ENCODE measurements at places on chromosomes 6 and 20. TPM values are rescaled to one million over a fixed set of nuclear protein-coding genes. Genes with fewer than 3 reads are reported as not detected.

The PLN gene
- polyA plus RNA-seq: not detected

The SPATS1 gene
- polyA plus RNA-seq: not detected

The SYNJ2 gene
- 11.1 TPM for polyA plus RNA-seq

The SIRPD gene
- not detected for polyA plus RNA-seq

The BPIFB4 gene
- polyA plus RNA-seq: not detected

The TMEM74B gene
- 0.17 TPM for polyA plus RNA-seq

The TCP11 gene
- not detected for polyA plus RNA-seq

The C6orf141 gene
- 13.8 TPM for polyA plus RNA-seq

The FOXC1 gene
- 1.7 TPM for polyA plus RNA-seq

The TFAP2A gene
- 26.0 TPM for polyA plus RNA-seq

The LY6G6D gene
- not detected for polyA plus RNA-seq

The TBC1D32 gene
- 1.2 TPM for polyA plus RNA-seq

The BHLHE23 gene
- not detected for polyA plus RNA-seq

The IL17F gene
- polyA plus RNA-seq: not detected

The MOG gene
- not detected for polyA plus RNA-seq

The TSPO2 gene
- polyA plus RNA-seq: not detected

The SAYSD1 gene
- polyA plus RNA-seq: 7.2 TPM

The TPX2 gene
- 65.4 TPM for polyA plus RNA-seq

The CRYBG1 gene
- polyA plus RNA-seq: 21.0 TPM

The CALHM5 gene
- 0.10 TPM for polyA plus RNA-seq

The SLC17A3 gene
- polyA plus RNA-seq: not detected

The LST1 gene
- 0.20 TPM for polyA plus RNA-seq

The ILRUN gene
- 45.0 TPM for polyA plus RNA-seq

The ATP6V1G2 gene
- 0.65 TPM for polyA plus RNA-seq

The FAXC gene
- polyA plus RNA-seq: 12.8 TPM

The HLA-DMA gene
- polyA plus RNA-seq: 1.8 TPM

The SHLD1 gene
- polyA plus RNA-seq: 2.6 TPM

The PSORS1C1 gene
- 19.7 TPM for polyA plus RNA-seq

The LRP11 gene
- 15.5 TPM for polyA plus RNA-seq

The MYLK2 gene
- polyA plus RNA-seq: 0.12 TPM

The CLVS2 gene
- polyA plus RNA-seq: not detected

The SEMG1 gene
- polyA plus RNA-seq: not detected

The CST5 gene
- polyA plus RNA-seq: not detected

The SAPCD1 gene
- 2.6 TPM for polyA plus RNA-seq

The MAP7 gene
- 9.1 TPM for polyA plus RNA-seq

The DPPA5 gene
- not detected for polyA plus RNA-seq

The VEGFA gene
- 48.3 TPM for polyA plus RNA-seq

The LAMA5 gene
- 62.3 TPM for polyA plus RNA-seq

The CRISP3 gene
- not detected for polyA plus RNA-seq

The SLC22A7 gene
- polyA plus RNA-seq: not detected

The PPP1R14C gene
- polyA plus RNA-seq: 31.2 TPM

The C6orf58 gene
- 0.16 TPM for polyA plus RNA-seq

The SMOC2 gene
- 0.21 TPM for polyA plus RNA-seq

The STX16 gene
- 20.8 TPM for polyA plus RNA-seq

The NEURL2 gene
- polyA plus RNA-seq: 1.2 TPM

The CRIP3 gene
- 0.25 TPM for polyA plus RNA-seq

The TNNC2 gene
- polyA plus RNA-seq: not detected

The SPTLC3 gene
- polyA plus RNA-seq: 1.7 TPM

The GJA1 gene
- polyA plus RNA-seq: 44.4 TPM

The SLA2 gene
- 0.03 TPM for polyA plus RNA-seq

The OTOR gene
- not detected for polyA plus RNA-seq

The LTB gene
- polyA plus RNA-seq: 1.6 TPM

The AHCY gene
- polyA plus RNA-seq: 257 TPM

The SLC16A10 gene
- polyA plus RNA-seq: not detected
